ENCODE measurements at places on chromosomes 12 and 14.

- DNase-seq: no peak
Measured at GRCh38 chr14:52458721-52459085, 93.6 kb downstream of the TXNDC16 start.

DNA sequence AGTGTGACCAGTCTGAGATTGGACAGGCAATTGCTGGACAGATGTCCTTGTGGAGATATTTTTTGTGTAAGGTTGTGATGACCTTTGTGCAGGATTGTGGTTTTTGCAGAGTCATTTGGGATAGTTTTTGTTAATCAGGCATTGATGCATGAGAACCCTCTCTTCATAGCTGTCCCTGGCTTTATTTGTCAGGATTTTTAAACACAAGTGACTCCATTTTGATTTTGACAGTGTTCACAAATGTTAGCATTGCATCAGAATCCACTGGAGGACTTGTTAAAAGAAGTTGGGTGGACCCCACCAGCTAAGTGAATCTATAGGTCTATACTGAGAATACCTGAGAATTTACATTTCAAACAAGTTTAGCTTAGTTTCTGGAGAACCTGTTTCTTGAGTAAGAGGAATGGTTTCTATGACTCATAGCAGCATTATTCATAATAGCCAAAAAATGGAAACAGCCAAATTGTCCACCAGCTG is 11.8 kb downstream of the FNTB start:
- no peak for DNase-seq

GRCh38 chr12:5458229-5459050 is 26.5 kb downstream of the NTF3 start:
- no peak for DNase-seq

DNA sequence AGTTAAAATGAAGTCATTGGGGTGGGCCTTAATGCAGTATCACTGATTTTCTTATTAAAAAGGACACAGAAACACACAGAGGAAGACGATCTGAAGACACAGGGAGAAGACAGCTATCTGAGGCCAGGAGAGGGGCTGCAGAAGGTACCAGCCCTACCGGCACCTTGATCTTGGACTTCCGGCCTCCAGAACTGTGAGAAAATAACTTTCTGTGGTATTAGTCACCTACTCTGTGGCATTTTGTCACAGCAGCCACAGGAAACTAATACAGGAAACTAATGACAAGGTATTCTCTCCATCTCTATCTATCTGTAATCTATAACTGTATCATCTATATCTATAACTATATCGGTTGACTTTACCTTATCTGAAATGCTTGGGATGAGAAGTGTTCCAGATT is 1149.5 kb downstream of the BCL11B start:
- DNase-seq: no peak

- DNase-seq: no peak
Measured at GRCh38 chr14:23645504-23645811, 9.3 kb downstream of the DHRS2 start.

- no peak for DNase-seq
Measured at GRCh38 chr14:68369281-68370056, 423.4 kb downstream of the ZFP36L1 start.

- no peak for DNase-seq
Measured at GRCh38 chr14:64703395-64704142, 655 bp upstream of the PLEKHG3 start.

DNA sequence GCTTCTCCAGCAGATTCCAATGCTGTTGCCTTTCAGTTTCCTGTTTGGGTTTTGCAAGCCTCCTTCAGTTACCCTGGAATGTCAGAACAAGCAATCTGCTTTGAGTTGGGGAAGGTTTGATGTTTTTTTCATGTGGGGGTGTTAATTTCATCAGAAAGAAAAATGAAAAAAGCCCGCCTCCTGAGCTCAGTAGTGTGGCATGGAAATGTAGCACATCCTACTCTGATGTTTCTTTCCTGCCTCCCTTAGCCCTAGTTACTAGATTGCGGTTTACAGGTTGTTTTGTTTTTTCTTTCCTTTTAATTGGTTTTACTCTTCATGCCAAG is 22.6 kb downstream of the IFNG-AS1 start:
- no peak for DNase-seq

GRCh38 chr14:70086685-70087379 is 101.9 kb downstream of the SLC8A3 start:
- DNase-seq: no peak

DNA sequence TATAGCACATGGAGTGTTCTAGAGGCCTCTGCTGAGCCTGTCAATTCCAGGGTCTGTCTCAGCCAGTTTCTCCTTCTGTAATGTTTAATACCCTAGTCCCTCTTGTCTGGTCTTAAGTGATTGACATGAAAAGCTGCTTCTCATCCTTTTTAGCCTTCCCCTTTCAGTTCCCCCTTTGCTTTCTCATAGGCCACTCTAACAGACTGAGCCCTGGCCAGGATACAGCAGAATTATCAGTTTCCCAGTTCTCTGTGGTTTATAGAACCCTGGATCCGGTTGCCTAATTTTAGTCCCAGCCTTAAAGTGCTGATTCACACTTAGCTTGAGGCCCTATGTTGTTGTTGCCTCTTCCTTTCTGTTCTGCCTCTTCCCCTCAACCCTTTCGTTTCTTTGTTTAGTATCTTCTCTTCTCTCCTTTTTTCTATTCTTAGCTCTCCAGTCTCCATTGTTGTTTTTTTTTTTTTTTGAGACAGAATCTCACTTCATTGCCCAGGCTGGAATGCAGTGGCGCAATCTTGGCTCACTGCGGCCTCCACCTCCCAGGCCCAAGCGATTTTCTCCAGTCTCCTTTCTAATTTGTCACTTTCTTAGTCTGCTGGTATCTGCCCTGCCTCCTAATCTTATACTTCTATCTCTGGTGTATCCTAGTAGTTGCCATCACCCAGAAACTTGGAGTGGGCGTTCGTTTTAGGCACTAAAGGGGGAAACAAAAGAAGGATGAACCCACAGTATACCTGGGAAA is 2.9 kb upstream of the BIN2 start:
- DNase-seq: peak; percentile 24

DNA sequence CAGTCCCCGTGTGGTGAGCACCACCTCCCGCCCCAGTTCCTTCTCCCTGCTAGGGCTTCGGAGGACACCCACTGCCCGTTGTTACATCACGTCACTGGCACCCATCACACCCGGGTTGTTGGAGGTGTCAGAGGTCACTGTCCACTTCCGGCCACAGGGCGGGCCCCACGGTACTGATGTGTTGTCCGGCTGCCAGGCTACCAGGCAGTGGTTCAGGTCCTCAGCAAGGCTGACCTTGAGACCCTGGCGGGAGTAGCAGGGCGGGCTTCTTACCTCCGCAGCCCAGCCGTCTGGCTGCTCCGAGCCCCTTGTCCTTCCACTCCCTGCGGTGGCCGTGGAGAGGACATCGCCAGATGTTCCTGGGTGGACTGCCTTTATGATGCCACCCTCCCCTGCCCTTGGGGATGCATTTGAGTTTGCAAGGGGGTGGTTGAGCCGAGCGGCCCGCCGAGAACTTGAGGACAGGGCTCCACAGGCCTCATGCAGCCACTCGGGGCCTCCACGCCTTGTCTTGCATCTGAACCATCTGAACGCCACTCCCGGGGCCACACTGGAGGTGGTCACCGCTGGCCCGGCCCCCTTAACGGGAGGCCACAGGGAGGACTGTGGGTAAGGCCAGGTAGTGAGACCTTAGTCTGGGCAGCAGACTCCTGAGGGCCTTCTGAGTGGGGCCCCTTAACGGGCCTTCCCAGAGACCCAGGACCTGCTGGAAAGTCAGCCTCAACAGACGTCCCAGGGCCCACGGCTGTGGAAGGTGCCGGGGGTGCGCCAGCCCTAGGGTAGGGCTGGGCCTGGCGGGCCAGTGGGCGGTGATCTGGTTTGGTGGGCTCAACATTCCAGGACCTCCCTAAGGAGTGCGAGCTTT is 27.1 kb upstream of the PLD4 start:
- DNase-seq: no peak

- DNase-seq: no peak
Measured at GRCh38 chr12:6884539-6884938, 11.4 kb upstream of the SPSB2 start.

DNA sequence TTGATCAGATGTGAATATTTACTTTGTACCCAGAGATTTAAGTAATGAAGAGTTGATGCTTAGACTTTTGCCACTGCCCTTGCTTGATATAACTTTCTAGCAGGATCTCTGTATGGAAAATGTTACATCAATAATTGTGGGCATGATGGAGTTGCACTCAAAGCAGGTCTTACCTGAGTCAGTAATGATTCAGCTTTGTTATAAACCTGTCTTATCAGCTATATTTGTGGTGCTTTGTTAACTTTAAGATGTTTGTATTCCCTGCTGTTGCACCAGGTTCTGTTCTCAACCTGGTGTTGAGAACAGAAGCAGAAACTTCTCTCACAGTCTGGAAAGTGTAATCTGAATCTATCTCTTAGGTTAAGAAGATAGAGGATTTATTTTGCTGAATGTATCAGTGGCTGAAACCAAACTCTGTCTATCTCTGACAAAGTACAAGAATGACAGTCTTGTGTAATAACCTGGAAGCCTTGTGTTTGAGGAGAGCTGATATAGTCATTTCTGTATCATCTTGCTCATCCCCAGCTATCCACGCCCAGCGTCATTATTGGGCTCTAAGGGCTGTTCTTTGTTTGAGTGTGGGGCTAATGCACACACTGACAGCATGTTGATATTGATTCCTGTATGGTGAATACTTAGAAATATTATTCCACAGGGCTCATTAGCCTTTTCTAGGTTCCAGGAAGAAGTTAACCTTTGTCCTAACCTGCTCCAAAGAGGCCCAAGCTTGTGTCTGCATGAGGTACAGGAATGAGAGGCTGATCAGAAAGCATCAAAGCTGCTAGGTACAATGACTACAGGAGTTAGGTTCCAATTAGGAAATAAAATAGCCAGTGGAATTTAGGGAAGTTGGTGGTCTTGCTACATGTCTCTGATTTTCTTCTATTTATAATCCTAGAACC is 3.6 kb downstream of the AKAP6 start:
- no peak for DNase-seq

GRCh38 chr12:10771132-10771733 is 31.2 kb downstream of the TAS2R7 start:
- no peak for DNase-seq

GRCh38 chr12:92411687-92412086 is 266.0 kb upstream of the BTG1 start:
- DNase-seq: no peak

GRCh38 chr12:56900583-56900982 is 33.6 kb downstream of the SDR9C7 start:
- DNase-seq: no peak

GRCh38 chr12:30694412-30695198 is 1.1 kb downstream of the IPO8 start:
- no peak for DNase-seq

DNA sequence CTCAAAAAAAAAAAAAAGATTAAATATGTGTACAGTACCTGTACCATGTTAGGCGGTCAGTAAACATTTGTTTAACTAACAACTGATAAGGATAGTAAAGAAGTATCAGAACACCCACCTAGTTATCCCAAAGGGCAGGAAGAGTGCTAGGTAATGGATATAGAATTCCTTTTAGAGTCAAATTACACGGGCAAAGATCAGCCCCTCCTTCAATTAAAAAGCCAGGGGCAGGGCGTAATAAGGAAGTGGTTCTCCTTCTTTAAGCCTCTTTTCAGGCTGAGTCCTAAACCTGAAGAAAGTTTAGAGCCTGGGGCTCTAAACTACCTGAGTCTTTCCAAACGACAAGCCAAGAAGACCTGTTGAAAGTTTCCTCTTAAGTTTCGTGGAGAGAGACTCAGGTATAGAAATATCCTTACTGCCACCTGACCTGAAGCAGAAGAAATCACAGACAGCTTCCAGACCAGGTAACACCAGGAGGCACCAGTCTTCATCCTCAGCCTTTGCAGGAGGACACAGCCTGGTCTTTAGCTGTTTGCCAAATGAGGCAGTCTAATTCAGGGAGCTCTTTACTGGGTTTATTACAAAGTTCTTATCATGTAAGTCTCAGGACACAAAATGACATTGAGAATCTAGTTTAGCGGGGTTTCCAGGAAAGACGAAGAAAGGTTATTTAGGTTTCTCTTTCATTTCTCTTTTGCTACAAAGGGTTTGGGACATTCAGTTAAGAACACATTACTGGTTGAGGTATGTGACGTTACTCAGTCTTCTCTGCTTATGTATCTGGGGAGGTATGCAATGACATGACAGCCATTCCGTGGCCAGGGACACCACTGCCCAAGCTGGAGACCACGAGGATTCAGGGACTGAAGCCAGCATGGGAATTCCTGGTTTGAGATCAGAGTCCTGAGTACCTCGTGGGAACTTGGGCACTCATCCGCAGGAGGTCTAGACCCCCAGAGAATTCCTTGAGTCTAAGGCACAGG is at the start of gene BCL2L14:
TSS of gene BCL2L14 (plus strand) at position 266 of the 983 bp plus-strand sequence. CDS start 8,367 bp downstream, outside the sequence.
- DNase-seq: peak; percentile 38
